ENCODE measurements at places on chromosomes 11 and 22. TPM values are rescaled to one million over a fixed set of nuclear protein-coding genes. Genes with fewer than 3 reads are reported as not detected.

Gene CCDC87
- total RNA-seq = 0.50 TPM

Gene SCN4B
- 0.13 TPM for total RNA-seq

Gene ASCL2
- total RNA-seq = not detected

Gene APOL1
- 8.5 TPM for total RNA-seq

Gene SULT4A1
- total RNA-seq = 0.53 TPM

Gene IFTAP
- total RNA-seq = 45.6 TPM

Gene JHY
- total RNA-seq = 4.3 TPM

Gene OR51E1
- total RNA-seq = not detected

Gene SLC25A18
- 0.13 TPM for total RNA-seq

Gene GAL3ST1
- not detected for total RNA-seq

Gene NPAS4
- total RNA-seq = not detected

Gene VWA5A
- total RNA-seq = 18.2 TPM

Gene DRICH1
- total RNA-seq = not detected

Gene RIBC2
- total RNA-seq = 2.1 TPM

Gene OR52I1
- not detected for total RNA-seq

Gene KLHL35
- 1.0 TPM for total RNA-seq

Gene GSTT2B
- total RNA-seq = 11.4 TPM

Gene TSKU
- 9.3 TPM for total RNA-seq

Gene MS4A15
- not detected for total RNA-seq

Gene NDUFA6
- 39.6 TPM for total RNA-seq

Gene PDE2A
- 12.1 TPM for total RNA-seq

Gene GGT5
- 2.3 TPM for total RNA-seq

Gene MS4A7
- not detected for total RNA-seq

Gene CNGA4
- 0.07 TPM for total RNA-seq

Gene TTC9C
- 32.9 TPM for total RNA-seq

Gene ESAM
- total RNA-seq = 154 TPM

Gene NCAM1
- total RNA-seq = 0.40 TPM

Gene TMA7B
- total RNA-seq = not detected

Gene GGTLC2
- total RNA-seq = not detected

Gene SEZ6L
- total RNA-seq = not detected

Gene BTBD18
- total RNA-seq = not detected

Gene INPP5J
- 0.29 TPM for total RNA-seq

Gene POGLUT3
- total RNA-seq = 53.6 TPM

Gene MADD
- total RNA-seq = 20.5 TPM

Gene ANO1
- 0.27 TPM for total RNA-seq

Gene OR2AG2
- total RNA-seq = 0.43 TPM

Gene OR5T1
- total RNA-seq = not detected

Gene HPS5
- total RNA-seq = 28.9 TPM

Gene SEC14L6
- total RNA-seq = 0.29 TPM

Gene PLAAT2
- total RNA-seq = not detected

Gene PCNX3
- total RNA-seq = 30.6 TPM

Gene VPREB1
- not detected for total RNA-seq

Gene PTPRCAP
- 0.93 TPM for total RNA-seq

Gene SYT9
- 0.22 TPM for total RNA-seq

Gene MMP8
- not detected for total RNA-seq

Gene NFAM1
- not detected for total RNA-seq

Gene GVQW3
- 2.8 TPM for total RNA-seq

Gene EMID1
- not detected for total RNA-seq
